ENCODE measurements at places on chromosomes 6 and 20.

DNA sequence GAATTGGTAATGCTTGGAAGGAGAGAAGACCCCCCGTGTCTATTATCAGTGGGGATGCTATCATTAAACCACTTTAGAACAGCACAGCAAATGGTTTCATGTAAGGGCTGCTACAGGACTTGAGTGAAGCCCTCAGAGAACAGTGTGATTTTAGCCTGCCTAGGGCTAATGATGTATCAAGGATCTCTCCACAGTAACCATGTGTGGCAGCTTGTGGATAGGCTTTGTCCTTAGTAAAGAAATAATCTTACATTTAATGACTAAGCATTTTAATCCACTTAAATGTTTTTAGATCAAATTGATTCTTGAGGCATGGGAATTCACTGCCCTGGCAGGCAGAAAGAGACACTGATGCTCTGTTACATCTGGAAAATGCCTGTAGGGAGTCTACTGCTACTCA is 495.1 kb downstream of the NKAIN2 start:
- no peak for DNase-seq

DNA sequence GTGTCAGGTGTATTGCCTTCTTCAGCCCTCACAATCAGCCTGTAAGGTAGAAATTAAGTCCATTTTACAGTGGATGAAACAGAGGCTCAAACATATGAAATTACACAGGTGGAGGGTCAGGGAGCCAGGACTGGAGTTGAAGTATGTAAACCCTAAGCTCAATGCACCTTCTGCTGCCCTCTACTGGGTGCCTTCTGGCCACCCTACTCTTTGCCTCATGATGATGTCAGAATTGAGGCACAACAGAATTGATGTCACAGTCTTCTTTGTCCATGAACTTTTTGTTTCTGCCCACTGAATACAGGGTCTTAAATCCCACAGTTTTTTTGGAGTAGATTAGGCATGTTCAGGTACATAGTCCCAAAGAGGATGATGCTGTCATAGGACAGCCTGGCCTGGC is 400.8 kb upstream of the CHD6 start:
- DNase-seq: no peak

DNA sequence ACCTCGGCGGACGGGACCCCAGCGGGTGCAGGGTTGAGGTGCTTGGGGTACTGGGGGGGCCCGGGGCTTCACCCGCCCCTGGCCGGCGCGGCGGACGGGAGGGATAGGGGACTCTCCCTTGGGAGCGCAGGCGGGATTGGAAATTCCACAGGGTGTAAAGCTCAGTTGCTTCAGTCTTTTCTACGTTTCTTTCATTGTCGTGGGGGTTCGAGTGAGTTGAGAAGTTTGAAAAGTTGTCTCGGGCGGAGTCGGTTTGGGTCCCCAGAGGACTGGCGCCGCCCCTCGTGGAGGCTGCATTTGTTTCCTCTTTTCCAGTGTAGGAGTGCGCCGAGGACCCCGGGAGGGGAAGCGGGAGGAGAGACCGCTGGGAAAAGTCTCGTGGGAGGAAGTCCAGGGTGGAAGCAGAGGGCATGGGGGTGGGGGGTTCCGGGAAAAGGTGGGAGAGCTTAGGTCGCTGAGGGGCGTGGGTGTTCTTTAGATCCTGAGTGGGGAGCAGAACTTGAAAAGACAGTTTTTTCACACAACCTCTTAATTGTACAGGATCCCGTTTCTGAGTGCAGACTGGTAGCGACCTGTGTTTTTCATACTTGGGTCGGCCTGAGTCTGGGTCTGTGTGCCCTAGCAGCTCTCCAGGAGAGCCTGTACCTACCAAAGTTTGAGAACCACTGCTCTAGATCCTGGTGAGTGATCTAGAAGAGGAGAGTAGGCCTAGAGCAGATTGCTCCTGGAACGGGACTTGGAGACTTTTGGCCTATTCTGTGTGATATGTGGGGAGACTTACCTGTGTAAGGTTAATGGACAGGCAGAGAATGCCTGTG is 495 bp downstream of the FAM83B start:
- DNase-seq: no peak

DNA sequence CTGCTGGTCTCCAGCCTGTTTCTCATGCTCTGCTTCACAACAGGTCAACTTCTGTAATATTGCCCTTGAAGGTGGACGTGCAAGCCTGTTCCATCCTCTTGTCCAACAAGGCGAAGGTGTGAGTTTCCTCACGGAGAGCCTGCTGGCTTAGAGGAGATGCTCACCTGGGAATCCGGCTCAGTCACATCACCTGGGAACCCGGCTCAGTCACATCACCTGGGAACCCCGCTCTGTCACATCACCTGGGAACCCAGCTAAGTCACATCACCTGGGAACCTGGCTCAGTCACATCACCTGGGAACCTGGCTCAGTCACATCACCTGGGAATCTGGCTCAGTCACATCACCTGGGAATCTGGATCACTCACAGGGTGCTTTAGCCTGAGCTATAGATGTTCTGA is 230.1 kb downstream of the ERMARD start:
- no peak for DNase-seq

GRCh38 chr20:4853757-4854560 is 132.2 kb downstream of the PRND start:
- DNase-seq: no peak

DNA sequence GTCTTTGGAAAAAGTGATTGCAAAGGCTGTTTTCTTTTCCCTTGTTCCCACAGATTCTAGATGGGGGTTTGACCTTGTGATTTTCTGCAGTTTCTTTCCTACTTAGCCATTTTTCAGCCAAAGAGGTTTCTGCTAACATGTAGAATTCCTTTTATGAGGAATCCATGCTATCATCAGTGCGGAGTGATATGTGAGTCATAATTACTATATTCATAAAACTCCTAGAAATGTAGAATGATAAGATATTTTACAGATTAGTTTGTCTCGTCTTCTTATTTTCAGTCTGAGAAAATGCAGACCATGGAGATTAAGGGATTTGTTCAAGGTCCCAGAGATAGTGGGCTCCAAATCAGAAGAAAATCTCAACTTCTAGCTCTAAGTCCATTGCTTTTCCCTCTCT is 98.6 kb downstream of the KCNQ5 start:
- DNase-seq: peak; percentile 30

DNA sequence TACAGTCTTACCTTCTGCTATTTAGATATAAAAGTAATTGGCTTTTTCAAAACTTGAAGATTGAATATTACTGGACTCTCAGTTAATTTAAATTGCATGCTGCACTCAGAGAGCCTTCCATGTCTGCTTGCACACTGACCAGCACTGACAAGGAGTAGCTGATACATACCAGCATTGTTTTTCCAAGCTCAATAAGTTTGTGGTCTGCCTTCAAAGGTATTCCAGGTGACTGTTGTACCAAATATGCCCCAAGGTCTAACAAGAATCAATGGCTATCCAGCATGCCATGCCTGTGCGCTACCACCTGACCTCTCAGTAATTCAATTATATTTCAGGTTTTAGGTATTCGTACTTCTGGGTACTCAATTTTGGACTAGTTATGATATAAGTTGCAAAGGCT is 30.0 kb downstream of the BEND6 start:
- no peak for DNase-seq

DNA sequence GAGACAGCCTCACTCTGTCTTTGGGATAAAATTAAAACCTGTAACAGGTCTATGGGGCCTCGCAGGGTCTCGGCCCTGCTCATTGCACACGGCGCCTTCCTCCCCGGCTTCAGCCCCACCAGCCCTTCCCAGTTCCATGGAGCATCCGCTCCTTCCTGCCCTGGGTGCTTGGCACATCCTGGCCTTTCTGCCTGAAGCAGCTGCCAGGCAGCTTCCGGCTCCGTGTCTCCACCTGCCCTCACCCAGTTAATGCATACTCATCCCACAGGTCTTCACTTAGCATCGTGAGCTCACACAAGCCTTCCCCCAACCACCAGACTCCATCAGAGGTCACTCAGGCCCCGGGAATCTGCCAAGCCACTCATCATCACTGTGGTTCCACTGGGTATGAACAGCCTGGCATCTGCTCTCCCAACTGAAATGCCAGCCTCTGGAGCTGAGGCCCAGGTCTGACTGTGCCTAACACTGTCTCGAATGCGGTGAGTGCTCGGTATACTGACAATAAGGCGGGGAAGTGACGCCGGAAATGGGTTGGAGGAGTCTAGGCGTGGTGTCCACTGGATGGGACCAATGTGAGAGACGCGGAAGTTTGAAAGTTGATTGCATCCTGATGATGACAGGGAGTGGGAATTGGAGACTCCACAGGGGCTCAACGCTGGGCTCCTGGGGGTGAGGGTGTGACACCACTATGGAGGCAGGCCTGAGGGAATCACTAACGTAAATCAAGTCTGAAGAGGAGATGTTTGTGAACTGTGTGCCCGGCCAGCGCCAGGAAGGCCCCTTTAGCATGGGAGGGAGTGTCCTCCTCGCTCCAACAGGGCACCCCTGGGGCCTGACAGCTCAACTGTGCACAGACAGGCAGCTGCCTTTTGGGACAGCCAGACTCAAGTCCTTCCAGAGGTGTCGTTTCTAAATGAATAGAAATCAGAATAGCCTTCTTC is 245.8 kb downstream of the TTLL2 start:
- no peak for DNase-seq

DNA sequence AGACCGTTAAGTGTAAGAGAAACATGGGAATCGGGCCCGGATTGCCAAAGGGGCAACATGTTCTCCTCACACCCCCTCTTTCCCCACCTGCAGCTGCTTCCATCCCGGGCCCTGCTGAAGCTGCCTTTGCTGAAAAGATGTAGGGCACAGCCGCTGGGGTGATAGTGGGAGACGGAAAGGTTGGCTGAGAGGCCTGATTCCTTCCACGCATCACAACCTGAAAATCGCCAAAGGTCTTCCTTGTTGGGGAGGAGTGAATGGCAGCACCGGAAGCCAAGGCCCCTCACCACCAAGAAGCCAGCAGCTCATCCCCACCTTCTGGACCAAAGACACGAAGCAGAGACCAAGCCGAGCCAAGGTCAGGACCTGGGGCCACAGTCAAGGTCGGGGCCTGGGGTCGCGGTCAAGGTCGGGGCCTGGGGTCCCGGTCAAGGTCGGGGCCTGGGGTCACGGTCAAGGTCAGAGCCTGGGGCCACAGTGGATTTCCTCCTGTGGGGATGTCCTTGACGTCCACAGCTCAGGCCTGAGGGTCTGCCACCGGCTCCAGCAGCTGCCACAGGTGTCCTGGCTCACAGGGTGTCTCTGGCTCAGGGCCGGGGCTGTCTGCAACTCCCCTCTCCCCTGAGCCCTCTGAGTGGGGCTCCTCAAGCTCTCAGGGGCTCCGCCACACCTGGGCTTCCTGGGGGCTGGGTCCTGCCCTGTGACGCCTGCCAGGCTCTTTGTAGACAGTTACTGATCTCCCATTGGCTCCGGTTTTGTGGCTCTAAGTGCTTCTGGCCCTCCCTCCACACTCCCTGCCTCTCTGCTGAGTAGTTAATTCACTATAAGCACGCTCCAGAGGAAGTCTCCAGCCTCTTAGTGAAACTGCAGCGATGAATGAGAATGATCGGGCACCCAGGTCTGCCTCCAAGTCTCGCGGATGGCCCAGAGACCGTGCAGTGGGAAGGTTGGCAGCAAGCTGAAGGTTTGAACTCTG is 5.5 kb upstream of the CHRNA4 start:
- DNase-seq: no peak

GRCh38 chr6:113920663-113921267 is 50.2 kb downstream of the HDAC2 start:
- no peak for DNase-seq

- no peak for DNase-seq
Observed at GRCh38 chr20:49594931-49595315, 27.0 kb upstream of the PTGIS start.

- no peak for DNase-seq
Observed at GRCh38 chr6:128598571-128598970, 78.2 kb upstream of the PTPRK start.

- DNase-seq: no peak
Observed at GRCh38 chr20:62051546-62052255, 14.0 kb downstream of the TAF4 start.

DNA sequence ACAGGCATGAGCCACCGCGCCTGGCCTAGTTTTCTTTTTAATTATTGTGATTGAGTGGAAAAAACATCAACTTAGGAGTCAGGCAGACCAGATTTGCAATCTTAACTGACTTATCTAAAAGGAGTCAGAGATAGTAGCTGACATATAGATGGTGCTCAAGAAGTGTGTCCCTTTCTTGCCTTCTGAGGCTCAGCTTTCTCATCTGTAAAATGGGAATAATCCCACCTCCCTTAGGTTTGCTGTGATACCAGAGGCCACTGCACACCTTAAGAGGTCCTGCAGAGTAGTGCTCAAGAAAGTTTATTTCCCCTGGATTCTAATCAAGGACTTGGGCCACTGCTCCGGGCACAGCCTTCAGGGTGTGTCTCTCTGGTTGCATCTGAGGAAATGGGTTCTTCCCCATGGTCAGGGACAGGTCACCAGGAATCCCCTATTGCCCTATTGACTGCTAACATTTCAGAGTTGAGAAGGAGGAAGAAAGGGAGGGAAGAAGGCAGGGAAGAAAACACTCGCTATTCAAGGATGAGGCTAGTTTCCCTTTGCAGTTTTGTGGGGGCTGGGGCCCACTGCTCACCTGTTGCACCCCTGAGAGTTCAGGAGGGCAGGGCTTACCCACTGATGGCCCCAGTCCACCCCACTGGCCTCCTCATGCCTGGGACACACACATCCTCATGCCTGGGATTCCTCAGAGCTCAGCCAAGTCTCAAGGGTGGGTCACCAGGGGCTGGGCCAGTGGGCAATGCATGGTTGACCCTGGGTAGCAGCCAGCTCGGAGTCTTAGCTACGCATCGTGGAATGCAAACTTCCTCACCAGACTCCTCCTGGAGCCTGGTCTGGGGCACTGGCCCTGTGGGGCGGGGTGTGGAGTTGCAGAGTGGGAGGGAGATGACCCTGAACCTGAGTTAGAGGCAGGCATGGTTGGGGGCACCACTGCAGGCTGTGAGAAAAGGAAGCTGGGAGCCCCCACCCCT is 21.2 kb downstream of the C6orf132 start:
- DNase-seq: peak; percentile 78

All from AG10803 (cell line).